ENCODE measurements at places on chromosomes 11 and 22. TPM values are rescaled to one million over a fixed set of nuclear protein-coding genes. Genes with fewer than 3 reads are reported as not detected.

The SHANK2 gene
- total RNA-seq = 43.5 TPM

The YAP1 gene
- 137 TPM for total RNA-seq

GRCh38 chr11:88175569-88176075 is 379 bp upstream of the RAB38 start:
- DNase-seq = no peak

The BEST1 gene
- 18.0 TPM for total RNA-seq

DNA sequence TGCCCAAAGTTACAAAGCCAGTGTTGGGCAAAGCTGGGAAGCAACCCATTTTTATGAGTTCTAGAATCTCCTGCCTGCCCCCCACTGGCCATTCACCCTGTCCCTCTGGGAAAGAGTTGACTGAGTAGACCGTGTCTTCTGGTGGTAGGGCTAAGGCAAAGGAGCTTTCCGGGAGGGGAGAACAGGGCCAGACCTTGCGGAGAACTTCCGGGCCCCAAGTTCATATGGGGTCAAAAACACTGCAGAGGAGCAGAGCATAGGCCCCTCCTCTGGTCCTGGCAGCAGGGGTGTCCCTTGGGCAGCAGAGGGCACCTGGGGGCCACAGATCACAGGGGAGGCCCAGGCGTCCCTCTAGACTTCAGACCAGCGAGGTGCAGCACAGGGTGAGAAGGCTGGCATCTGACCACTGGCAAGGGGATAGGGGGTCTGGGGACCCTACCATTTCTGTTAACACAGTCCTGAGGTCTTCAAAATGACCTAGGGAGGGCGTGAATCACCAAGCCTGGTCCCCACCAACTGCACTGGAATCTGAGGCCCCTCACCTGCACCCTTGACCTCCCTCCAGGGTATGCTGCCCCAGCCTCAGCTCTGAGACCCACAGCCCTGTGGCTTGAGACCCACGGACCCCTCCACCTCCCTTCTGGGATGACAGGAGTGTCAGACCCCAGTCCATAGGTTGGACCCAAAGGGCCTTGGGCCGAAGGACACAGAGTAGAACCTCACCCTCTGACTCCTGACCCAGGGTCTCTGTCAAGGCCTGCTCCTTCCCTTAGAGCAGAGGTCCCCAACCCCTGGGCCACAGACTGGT is 1.3 kb upstream of the ARAP1 start:
- no peak for DNase-seq

DNA sequence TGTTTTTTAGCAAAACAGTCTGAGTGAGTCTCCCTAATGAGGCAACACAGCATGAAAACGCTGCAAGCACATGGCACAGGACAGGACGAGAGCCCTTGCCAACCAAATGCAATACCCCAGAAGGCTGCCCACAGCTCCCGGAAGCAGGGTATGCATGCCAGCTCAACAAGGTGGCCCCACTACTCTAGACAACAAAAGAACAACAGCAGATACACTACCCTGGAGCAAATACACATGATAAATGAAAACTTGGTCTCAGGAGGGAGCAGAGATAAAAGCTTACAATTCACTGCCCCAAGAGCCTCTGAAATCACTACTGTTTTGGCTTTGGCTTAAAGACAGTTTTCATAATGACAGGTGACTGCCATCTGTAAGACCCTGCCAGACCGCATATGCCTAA is 785.4 kb upstream of the API5 start:
- no peak for DNase-seq
